ENCODE measurements at places on chromosomes 3 and 15. TPM values are rescaled to one million over a fixed set of nuclear protein-coding genes. Genes with fewer than 3 reads are reported as not detected.

Gene ECE2
- total RNA-seq: not detected

DNA sequence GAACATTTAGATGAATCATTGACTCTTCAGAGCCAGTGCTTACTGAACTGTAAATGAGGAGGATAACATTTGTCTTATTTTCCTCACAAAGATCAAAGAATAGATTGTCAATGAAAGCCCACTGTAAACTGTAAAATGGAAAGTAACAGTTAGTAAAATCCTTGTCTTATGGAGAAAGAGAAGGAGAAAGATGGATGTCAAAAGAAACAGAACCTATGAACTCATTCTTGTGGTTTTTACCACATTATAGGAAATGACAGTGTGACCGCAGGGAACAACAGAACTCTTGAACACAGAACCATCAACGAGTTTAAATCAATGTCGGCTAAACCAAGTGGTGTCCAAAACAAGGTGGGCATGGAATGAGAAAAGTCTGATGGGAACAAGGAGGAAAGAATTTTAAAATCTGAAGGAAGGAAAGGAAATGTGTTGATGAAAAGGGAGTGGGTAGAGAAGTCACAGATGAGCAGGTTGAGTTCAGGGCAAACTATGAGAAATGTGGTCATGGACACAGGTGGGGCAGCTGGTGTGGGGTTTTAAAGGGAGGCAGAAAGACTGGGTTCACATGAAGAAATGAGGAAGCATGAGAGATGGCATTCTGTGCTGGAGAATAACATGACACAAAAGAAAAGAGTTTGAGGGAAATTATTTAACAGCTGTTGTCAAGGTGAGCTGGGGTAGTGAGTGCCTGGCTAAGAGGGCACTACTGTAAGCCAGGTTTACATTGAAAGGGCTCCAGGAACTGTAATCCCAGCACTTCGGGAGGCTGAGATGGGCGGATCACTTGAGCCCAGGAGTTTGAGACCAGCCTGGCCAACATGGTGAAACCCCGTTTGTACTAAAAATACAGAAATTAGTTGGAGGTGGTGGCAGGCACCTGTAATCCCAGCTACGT, 42.4 kb upstream of the ETV5 start:
- no peak for DNase-seq

GRCh38 chr3:179146911-179147513, 1.1 kb upstream of the PIK3CA start:
- DNase-seq: peak; percentile 83

GRCh38 chr3:108328821-108329486, 32.6 kb downstream of the HHLA2 start:
- DNase-seq: no peak

DNA sequence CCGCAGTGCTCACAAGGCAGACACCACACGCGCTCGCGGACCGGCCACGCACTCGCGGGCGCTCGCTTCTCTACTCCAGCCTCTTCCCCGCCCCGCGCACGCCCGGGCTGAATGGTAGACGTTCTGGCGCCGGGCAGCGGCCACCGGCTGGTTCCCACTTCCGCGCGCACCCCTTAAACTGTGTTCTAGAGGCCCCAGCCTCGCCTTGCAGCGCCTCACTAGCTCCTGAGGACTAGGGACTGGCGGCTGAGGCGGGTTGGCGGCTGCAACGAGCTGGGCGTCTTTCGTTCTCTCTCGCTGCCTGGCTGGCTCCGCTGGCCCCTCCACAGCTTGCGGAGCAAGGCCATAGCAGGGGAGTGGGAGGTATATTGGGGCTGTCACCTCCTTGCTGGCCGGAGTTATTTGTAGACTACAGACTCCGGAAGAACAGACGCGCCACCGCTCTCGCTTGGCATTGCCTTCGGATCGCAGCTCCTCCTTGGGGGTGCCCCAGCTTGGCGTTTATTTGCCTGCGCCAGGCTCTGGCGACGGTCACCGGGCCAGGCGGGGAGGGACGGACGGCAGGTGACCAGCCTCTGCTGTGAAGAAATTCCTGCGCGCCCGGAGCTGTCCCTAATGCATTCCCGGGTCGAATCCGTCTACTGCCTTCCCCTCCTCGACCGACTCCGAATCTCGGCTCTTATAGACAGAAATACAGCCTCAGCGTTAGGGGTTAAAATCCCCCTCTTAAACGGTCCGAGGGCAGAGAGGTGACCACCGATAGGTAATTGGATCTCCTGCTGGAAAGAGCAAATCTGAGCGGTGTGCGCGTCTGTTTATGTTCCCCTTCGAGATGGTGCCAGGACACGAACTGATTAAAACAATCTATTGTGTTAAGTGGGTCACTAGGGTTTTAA, 1.3 kb downstream of the GREM1 start:
- peak; percentile 49 for DNase-seq

Measured in myocyte (in vitro differentiated cells).